ENCODE measurements at places on chromosomes 7 and 10.

DNA sequence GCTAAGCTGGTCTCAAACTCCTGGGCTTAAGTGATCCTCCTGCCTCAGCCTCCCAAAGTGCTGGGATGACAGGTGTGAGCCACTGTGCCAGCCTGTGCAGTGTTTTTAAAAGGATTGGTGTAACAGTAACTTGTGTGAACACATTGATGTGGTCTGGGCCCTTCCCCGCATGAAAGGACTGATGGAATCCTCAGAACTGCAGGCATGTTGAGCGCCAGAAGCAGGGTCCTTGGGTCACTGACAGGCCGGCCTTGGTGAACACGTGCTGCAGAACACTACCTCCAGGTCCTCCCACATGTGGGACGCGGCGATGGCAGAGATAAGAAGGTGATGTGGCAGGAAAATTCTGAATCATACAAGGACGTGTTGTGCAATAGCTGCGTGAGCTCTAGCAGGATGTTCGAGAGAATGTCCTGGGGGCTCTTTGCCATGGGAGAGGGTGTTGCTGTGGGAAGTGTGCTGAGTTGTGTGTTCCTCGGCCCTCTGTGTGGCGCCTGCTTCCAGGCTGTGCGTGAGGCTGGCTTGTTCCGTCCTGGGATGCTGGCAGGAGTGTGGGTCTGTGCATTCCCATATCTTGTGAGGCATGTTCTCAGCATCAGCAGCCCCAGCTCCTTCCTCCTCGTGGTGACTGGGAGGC, 68.2 kb downstream of the DNAJB6 start:
- DNase-seq: no peak

DNA sequence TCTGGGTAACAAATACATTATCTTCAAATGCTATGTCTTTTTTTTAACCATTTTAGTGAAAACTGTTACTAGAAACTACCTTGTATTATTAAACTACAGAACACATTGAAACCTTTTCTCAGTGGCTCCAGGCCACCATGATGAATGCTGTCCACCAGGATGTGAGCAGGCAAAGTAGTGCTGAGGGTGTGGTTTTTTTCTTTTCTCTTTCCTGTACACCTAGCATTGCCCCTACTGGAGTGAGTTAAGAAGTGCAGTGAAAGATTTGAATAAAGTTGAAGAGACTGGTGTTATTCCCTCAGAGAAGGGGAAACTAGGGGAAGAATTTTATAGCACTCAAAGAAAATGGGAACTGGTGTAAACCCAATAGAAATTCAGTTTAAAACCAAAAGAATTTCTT, 120.0 kb upstream of the SAMD8 start:
- no peak for DNase-seq

- DNase-seq: no peak
Observed at GRCh38 chr7:124013306-124013705, 19.6 kb downstream of the TMEM229A start.

GRCh38 chr7:116071629-116072028, 41.1 kb upstream of the TFEC start:
- DNase-seq: no peak

DNA sequence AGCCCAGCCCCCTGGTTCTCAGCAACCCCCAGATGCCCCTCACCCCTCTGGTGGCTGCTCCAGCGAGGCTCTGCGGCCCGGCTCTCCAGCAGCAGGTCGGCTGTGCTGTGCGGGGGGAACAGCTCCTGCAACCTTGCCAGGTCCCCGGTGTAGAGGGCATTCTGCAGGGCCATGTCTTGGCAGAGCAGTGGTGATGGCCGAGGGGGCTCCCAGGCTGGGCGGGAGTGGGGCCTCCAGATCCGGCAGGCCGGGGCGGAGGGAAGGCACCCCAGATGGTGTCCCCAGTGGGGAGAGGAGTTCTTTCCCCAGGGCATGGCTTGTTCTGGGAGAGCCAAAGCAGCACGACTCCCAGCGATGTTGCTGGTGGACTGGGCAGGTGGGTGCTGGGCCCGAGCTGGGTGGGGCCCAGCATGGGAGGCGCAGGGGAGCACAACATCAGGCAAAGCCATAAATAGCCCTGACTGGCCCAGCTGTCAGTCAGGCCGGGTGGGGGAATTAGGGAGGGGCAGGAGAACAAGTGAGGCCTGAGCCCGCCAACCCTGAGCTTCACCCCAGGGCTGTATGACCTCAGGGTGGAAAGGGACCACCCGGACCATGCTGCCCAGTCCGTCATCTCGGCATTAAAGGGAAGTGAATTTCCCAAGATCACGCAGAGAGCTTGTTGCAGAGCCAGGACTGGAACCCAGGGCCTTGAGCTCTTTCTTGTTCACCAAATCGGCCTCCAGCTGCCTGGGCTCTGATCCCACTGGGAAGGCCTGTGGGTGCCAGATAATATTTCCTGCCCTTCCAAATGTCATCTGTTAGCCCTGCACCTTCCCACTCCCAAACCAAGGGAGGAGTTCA, 580 bp upstream of the ASB10 start:
- no peak for DNase-seq
